H4 (cell line): ENCODE measurements at places on chromosomes 2 and 18. TPM values are rescaled to one million over a fixed set of nuclear protein-coding genes. Genes with fewer than 3 reads are reported as not detected.

GRCh38 chr2:23760736-23761135, 166.2 kb downstream of the ATAD2B start:
- peak; percentile 18 for DNase-seq

DNA sequence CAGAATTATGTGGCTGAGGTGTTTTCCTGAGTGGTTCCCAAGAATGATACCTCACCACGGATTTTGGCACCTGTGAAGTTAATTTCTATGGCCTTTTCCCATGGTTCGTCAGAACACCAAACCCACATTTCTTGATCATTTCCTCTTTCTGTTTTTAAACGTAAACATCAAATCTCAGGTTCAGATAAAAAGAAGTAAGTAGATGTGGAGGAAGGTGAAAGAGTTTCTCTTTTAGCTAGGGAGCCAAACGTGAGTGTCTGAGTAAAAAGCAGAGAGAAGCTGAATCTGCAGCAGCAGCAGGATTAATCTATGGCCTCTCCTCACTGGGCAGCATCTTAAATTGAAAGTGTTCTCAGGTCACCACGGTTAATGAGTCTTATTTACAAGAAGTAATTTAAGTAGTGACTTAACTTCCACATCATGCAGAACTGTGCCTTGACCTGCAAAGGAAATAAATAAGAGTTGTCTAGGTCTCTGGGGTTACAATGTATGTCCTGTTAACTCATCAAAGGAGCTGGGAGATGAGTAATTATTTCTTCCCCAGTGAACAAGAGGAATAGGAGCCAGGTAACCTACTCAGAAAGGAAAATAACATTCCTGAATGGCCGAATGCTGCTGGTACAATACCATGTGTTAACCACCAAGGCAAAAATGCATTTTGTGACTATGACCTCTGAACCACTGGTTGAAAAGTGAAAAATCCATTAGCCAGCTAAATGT, 139.6 kb upstream of the NETO1 start:
- no peak for DNase-seq

GRCh38 chr2:45279356-45279755, 270.1 kb upstream of the SIX2 start:
- no peak for DNase-seq

DNA sequence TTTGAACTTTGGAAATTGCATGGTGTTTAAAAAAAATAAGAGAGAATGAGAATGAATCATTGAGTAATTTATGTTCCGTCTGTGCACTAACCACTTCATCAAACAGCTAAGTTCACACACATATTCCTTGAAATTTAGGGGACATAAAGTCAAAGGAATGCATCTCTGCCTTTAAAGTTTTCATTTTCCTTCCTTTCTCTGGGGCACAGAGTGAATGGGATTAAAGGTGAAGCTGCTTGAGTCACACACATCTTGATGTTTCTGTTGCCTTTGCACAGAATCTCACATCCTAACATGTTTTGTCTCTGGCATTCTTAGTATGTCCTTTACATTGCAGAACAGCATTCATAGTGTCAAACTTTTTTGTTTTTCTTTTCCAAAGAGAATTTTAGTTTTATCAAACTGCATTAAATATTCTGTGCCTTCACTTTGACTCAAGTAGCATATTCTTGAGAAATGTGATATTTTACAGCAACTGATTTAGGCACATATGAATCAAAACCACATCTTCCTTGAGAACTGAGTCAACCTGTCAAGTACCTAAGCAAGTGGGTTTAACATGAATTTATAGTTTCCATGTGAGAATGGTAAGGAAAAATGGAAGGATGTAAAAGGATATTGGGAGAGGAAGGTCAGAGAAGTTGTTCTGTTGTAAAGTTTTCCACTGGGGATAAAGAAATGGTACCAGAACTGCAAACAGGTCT, 169.1 kb upstream of the THUMPD2 start:
- no peak for DNase-seq

GRCh38 chr2:96866586-96866985, 3.3 kb downstream of the SEMA4C start:
- DNase-seq, result no peak

- DNase-seq, result no peak
Observed at GRCh38 chr2:43225093-43225787, 1.2 kb downstream of the ZFP36L2 start.

DNA sequence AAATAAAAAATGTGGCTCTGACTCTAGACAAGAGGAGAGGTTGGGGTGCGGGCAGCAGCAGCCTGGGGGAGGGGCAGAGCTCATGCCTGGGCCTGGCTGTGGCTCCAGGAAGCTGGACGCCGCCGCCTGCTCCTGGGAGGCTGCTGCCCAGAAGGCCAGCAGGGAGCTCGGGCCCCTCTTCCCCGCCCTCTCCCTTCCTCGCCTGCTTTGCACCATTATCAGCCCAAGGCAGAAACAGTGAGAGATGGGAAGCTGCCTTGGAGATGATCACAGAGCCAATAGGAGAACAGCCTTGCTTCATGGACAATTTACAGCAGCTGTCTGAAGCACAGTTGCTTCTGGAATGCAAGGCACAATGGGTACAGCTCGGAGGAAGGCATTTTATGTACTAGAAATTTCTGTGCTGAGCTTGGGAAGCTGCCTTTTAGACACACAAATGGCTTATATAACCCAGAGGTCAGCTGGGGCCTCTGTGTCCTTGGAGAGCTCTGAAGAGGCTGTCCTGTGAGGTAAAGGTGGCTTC, 55.3 kb upstream of the AFF3 start:
- DNase-seq, result no peak

Gene KCNE4
- total RNA-seq, result 2.4 and 2.8 TPM in 2 replicates

Gene SYT4
- total RNA-seq, result 0.37 and 0.92 TPM in 2 replicates

Gene STAT1
- 88.6 and 110 TPM in 2 replicates for total RNA-seq
